Stimulated activated CD4-positive, alpha-beta T cell treated with anti-CD3 and anti-CD28 coated beads, Interleukin-12 subunit alpha, Interleukin-12 subunit beta, amount 100 ng/mL, for 24 hours (primary cell): ENCODE measurements at places on chromosomes 1 and 21.

DNA sequence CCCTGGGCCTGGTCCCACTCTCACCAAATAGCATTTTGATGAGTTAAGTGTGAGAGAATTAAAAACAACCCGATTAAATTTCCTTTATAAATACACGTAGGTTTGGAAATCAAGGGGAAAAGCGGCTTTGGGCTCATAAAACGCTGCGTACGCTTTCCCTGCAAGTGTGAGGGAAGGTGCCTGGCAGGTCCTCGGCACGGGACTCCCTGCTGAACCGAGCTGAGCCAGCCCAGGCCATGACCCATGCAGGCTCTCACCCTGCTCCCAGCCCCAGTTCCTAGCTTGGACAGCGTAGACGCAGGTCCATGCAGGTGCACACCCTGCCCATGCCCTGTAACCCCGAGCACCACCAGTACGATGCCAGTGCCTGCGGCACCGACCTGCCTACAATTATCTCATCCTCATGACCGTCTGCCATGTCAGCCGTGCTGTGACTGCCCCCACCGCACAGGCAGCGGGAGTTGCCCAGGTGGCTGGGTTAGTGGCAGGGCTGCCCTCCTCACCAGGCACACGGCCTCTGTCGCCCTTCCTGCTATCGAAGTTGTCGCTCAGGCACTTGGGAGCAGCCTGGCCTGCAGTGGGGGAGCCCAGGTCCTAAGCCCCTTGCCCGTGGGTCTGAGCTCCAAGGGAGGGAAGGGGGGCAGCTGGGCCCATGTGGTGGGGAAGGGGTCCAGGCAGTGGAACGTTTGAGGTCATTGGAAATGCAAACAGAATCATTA, 41.0 kb upstream of the ACTRT2 start:
- DNase-seq = no peak

GRCh38 chr1:17880449-17880848, 125.3 kb downstream of the ACTL8 start:
- DNase-seq = no peak

GRCh38 chr1:65265651-65266351, 43.5 kb upstream of the DNAJC6 start:
- DNase-seq = no peak

- DNase-seq = no peak
These were observed 140.2 kb upstream of the KCNK1 start for GRCh38 chr1:233473549-233474204.

DNA sequence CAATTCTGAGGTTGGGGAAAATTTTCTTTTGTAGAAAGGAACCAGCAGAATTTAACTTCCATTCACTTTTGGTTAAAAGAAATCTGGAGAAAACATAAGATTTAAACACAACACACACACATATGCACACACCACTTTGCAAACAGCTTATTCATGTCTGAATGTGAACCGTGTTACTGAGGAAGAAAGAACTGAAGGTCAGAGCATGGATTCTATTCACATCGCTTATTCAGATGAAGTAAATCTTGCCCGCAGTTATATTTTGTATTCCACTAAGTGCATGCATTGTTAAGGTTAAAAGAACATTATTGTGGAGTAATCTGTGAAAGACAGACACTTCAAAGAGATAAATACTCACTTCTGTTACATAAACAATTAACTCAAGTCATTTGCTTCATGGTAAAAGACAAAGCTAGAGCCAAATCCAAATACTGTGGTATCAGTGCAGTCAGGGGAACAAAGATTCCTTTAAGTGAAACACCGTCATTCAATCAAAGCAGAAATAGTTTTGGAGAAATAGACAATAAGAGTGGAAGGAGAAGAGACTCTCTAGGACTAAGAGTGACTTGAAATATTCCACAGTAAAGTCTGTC, 82.0 kb downstream of the LRRC53 start:
- DNase-seq = no peak

GRCh38 chr1:169049258-169049938, 57.1 kb upstream of the ATP1B1 start:
- DNase-seq = no peak

- no peak for DNase-seq
These were observed 876 bp downstream of the EFCAB7 start for GRCh38 chr1:63524201-63524600.

DNA sequence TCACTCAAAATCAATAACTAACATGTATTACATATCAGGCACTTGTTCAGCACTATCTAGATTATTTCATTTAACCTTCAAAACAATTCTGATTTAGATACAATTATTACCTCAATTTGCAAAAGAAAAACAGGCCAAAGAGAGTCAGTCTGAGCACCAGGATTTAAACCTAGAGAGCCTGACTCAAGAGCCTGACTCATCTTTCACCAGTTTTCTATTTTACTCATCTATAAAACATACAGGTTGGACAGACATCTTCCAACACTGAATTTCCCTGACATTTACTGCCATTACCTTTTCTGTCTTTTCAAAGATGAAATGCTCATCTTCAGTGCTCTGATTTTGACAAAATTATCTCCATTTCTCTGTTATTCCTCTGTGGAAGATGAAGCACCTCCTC, 116.5 kb downstream of the MRPL39 start:
- no peak for DNase-seq

DNA sequence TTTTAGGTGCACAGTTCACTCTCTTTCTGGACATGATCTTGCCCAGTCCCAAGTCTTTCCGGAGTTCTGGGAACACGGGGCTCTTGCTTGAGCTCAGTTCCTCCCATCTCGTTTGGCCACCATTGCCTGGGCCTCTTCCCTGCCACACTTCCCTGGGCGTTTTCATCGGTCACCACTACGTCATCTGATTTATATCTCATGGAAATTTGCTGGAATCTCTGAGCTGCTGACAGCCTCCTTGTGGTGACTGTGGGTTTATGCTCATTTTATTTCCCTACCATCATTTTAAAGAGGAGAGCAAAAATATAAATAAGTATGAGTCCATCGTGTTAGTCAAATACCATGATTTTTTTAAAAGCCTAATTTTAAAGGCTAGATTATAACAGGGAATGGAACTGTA, 449.1 kb upstream of the KAZN start:
- no peak for DNase-seq

- DNase-seq = no peak
These were observed 5.7 kb upstream of the CAP1 start for GRCh38 chr1:40034869-40035268.

DNA sequence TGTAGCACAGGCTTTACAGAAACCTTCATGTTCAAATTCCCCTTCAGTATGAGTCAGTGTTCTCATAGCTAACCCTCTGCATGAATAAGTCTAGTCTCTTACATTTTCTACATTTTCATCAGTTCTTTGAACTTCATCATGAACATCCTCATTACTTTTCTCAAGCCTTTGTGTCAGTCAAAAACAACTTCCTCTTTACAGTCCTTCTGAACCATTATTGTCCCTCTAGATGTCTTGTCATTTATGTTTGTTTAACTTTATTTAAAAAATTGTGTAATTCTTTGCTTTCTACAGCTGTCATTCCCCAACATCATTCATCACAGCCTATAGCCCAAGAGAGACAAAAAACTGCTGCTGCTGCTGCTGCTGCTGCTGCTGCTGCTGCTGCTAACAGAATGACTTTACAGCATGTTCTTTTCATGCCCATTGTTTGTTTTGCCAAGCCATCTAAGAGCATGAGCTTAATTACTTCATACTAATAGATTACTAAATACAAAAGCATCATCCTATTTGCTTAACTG, 133.1 kb downstream of the LRRC40 start:
- no peak for DNase-seq

- no peak for DNase-seq
These were observed 46.6 kb downstream of the MAST2 start for GRCh38 chr1:45850017-45850416.

DNA sequence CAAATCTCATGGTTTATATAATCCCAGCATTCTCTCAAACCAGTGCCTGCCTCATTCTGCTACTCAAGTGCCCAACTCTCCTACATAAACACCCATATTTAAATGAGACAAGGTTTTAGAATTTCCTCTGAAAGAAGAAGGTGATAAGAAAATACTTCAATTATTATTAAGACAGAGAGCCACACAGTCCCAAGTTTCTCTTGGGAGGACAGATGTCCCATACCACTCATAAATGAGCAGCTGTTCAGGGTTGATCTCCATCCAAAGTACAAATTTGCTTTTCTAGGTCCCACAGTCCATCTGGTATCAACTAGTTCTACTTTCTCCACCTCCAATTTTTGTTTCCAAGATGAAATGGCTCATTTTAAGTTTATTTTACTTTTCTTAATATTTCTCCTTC, 11.3 kb downstream of the DCAF8 start:
- DNase-seq = no peak

GRCh38 chr1:183195142-183195574, 9.1 kb downstream of the LAMC2 start:
- no peak for DNase-seq

- no peak for DNase-seq
These were observed 13.6 kb upstream of the CDK11B start for GRCh38 chr1:1672181-1672965.

DNA sequence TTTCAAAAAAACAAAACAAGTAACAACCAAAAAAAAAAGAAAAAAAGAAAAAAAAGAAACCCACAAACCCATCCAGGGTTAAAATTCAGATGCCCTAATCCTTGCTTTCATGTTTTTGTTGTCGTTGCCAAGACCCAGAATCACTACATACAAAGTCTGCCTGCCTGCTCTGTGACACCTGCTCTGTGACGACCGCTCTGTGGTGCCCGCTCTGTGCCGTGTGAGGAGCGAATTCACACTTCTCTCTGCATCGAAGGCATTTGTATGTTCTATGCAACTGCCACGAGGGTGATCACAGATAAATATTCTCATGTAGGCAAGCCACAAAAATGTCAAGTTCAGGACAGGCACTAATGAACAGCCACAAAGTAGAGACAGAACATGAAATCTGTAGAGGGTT, 178.6 kb downstream of the SLC45A1 start:
- DNase-seq = no peak

- no peak for DNase-seq
These were observed 12.5 kb downstream of the C1orf21 start for GRCh38 chr1:184399192-184399847.

- no peak for DNase-seq
These were observed 2.2 kb downstream of the PIGV start for GRCh38 chr1:26789931-26790330.

GRCh38 chr1:232486006-232486405, 143.9 kb downstream of the SIPA1L2 start:
- no peak for DNase-seq

GRCh38 chr1:201295861-201296260, 12.6 kb downstream of the PKP1 start:
- no peak for DNase-seq

DNA sequence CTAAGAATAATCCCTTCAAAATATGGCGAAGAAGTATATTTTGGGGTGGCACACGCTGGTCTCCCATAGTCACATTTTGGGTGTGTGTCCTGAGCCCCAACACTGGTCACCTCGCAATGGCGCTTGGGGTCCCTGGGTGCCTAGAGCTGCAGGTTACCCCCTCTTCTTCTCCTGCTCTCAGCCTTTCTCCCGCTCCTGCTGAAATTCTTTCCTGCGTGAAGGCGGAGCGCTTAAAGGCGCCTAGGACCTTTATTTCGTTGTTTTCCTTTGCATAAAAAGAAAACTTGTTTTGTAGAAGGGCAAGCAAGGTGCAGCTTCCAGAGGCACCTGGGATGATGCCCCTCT, 339 bp upstream of the PIK3CD start:
- DNase-seq = no peak

- no peak for DNase-seq
These were observed 42.6 kb downstream of the KCNJ6 start for GRCh38 chr21:37873655-37874054.

DNA sequence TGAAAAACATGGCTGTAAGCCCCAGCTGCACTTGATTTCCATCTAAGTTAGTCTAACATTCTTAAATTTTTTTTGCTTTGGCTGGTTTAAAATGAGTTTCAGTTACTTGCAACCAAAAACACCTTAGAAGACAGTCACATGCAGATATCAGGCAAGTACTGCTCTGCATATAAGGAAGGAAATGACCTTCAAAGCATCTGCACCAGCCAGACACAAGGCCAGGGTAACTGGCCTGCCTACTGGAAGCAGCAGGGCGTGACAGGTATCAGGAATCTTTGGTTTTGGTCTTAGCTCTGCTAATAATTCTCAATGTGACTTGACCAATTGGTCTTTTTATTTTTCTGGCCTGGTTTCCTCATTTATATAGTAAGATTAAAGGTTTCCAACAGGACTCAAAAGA, 33.5 kb downstream of the SCYL3 start:
- no peak for DNase-seq

- no peak for DNase-seq
These were observed 9.8 kb downstream of the NHLH1 start for GRCh38 chr1:160376525-160377131.

GRCh38 chr1:30447701-30448100, 275.7 kb downstream of the MATN1 start:
- DNase-seq = no peak

GRCh38 chr1:37994886-37995566, 5.2 kb upstream of the SF3A3 start:
- DNase-seq = no peak

- no peak for DNase-seq
These were observed 16.3 kb downstream of the ARHGEF16 start for GRCh38 chr1:3470650-3471355.

DNA sequence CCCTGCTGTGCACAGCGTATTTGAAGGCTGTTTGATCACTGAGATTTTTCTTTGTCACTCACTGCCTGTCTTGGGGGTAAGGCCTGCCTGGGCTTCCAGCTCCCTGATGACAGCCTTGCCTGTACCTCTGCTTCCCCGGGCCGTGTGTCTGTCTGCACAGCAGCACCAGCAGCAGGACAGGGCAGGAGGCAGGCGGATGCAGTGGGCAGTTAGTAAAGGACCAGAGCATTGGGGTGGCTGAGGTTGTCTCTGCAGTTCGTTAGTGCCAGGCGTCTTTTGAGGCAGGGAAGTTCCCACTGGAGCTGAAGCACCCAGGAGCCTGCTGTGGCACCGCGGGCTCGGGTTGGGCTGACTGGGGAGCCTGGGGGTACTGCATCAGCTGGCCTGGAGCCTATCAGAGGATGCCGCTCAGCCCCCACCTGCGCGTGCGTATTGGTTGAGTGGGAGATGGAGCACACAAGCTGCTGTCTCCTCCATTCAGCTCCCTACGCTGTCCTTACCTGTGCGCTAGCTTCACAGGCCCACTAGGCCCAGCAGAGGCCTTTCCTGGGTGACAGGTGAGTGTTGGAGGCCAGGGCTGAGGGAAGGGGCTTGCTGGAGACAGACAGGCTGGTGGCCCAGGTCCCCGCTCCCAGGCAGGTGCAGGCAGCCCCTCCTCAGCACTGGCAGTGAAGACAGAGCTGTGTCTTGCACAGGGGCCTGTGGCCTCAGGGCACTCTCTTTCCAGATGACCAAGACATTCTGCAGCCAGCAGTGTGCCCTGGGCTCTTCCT, 28.2 kb downstream of the SNAP47 start:
- DNase-seq = no peak

DNA sequence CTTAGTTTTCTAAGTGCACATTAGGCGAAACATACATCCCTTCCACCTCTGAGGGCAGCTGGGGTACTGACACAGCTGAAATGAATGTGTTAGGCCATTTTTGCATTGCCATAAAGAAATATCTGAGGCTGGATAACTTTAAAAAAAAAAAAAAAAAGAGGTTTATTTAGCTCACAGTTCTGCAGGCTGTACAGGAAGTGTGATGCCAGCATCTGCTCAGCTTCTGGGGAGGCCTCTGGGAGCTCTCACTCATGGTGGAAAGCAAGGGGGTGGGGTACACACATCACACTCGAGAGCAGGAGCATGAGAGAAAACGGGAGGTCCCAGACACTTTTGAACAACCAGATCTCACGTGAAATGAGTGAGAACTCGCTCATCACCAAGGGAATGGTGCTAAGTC, 158.1 kb downstream of the PSMG1 start:
- no peak for DNase-seq

GRCh38 chr1:117363571-117364048, 3.6 kb upstream of the MAN1A2 start:
- no peak for DNase-seq

GRCh38 chr1:53292690-53293089, 35.2 kb downstream of the LRP8 start:
- no peak for DNase-seq
